Fibroblast of skin of left quadriceps (primary cell): ENCODE measurements at places on chromosomes 5 and 9.

GRCh38 chr5:32330126-32330971 is 17.6 kb upstream of the MTMR12 start:
- DNase-seq: no peak

GRCh38 chr9:118609355-118610044 is 759.7 kb downstream of the BRINP1 start:
- DNase-seq: peak; percentile 7

- DNase-seq: no peak
Observed at GRCh38 chr5:17796757-17797396, 162.6 kb downstream of the TAF11L14 start.

DNA sequence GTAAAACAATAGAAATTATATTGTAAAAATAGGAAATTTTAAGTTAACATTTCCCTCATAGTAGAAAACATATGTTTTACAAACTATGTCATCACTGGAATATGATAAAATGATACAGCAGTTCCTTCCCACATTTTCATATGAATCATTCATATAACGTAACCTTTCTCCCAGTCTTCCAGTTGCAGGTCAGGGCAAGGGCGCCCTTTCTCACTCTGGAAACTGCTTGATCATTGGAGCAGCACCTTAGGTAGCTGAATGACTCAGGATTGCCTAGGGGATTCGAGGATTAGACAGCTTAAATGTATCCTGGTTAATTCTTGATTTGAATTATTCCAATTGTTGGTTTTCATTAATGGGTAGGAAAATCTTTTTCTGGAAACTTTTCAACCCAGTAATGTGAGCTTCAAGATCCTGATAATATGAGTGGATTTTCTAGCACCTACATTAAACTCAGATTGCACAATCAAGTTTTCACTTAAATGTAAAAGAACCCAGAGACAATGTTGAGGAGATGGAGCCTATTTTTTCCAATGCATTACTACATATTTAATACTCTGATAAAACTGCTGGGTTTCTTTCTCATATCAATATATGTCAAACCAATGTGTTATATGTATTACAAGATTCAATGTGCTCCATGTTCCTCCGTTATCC is 32.6 kb upstream of the ANXA1 start:
- DNase-seq: peak; percentile 67

DNA sequence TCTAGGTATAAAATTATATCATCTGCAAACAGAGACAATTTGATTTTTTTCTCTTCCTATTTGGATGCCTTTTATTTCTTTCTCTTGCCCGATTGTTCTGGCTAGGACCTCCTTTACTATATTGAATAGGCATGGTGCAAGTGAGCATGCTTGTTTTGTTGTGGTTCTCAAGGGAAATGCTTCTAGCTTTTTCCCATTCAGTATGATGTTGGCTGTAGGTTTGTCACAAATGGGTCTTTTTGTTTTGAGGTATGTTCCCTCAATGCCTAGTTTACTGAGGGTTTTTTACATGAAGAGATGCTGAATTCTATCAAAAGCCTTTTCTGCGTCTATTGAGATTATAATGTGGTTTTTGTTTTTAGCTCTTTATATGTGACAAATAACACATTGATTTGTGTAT is 198.2 kb upstream of the GHR start:
- no peak for DNase-seq

- no peak for DNase-seq
Observed at GRCh38 chr5:60690326-60690725, 9.6 kb downstream of the DEPDC1B start.

GRCh38 chr5:59206132-59206581 is 623.3 kb downstream of the RAB3C start:
- peak; percentile 76 for DNase-seq

DNA sequence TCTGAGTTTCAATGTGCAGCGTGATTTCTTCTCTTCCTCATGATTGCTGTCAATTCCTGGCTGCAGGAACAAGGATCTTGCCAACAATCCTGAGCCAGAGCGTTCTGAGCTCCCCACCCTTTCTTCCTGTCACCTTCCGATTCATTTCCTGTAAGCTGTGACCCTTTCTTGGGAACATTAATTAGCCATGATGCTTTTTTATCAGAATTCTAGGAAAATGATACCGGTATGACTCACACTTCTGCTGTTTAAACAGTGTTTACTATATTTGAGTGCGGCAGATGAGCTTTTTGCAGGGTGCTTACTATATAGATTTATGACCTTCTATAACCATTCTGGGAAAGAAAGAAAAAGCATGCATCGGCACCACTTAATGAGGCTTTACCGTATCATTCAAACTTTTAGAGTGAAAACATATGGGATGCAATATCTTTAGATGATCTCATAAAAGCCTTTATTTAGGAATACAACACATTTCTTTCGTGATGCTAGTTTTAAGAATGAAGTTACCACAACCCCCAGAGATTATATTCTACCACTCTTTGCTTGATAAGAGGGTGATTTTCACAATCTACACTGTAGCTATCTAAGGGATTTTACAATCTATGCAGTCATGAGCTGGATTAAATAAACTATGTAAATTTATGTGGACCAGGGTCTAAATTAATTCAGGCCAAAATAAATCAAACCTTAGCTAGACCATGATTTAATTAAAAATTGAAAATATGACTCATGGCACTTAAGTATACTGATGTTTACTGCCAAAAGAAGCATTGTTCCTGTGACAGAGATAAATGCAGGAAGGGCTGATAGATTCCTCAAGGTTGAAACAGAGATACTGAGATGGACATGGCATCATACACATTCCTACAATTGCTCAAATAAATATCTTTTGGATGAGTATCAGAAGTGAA is 38.0 kb upstream of the OSMR start:
- DNase-seq: peak; percentile 92

- DNase-seq: no peak
Observed at GRCh38 chr9:20220286-20220685, 402.0 kb downstream of the MLLT3 start.

GRCh38 chr5:175107028-175107588 is 336.9 kb downstream of the DRD1 start:
- no peak for DNase-seq

DNA sequence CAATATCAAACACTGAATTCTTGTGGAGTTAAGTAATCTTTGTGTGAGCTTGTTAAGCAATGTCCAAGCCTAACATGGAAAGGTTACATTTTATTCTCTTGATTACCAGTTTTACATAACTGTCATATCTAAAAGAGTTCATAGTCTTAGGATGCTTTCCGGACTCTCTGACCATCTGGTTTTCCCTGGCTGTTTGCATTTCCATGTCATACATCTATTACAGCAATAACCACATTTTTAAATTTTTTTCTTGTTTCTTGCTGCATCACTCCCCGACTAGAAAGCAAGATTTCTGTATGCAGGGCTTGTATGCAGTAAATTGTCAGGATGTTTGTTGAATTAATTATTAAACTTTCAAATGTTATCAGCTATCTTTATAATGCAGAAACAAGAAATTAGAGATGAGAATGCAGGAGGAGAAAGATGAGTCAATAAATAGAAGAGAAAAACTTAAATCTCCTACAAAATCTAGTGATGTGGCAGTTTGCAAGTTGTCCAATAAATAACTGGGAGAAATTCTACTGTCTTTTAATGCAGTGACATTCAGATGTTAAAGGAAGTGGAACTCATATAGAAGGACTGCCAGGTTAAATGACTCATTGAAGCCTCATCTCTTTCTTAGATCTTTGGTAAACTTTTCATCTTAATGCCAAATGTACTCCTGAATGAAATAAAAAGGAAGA is 179.6 kb upstream of the SGCD start:
- DNase-seq: no peak

DNA sequence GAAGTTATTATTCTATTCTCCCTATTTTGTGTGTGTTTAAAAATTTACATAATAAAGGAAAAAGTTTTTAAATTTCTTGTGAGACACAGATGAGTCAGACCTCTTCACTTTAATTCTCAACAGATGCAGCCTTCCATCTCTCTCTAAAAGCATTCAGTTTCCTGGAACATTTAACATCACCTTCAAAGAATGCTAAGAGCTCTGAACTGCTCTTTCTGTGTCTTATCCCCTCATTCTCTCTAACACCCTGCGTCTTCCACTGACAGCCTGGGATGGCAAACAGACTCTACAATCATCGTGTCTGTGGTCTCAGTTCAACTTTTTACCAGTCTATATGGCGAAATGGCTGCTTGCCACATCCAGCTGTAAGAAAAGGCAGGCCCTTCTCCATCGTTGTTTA is 173.0 kb downstream of the HINT1 start:
- peak; percentile 92 for DNase-seq

GRCh38 chr5:76545184-76545583 is 78.0 kb downstream of the F2RL2 start:
- no peak for DNase-seq

GRCh38 chr5:10913841-10914240 is 152.8 kb upstream of the DAP start:
- DNase-seq: peak; percentile 86

DNA sequence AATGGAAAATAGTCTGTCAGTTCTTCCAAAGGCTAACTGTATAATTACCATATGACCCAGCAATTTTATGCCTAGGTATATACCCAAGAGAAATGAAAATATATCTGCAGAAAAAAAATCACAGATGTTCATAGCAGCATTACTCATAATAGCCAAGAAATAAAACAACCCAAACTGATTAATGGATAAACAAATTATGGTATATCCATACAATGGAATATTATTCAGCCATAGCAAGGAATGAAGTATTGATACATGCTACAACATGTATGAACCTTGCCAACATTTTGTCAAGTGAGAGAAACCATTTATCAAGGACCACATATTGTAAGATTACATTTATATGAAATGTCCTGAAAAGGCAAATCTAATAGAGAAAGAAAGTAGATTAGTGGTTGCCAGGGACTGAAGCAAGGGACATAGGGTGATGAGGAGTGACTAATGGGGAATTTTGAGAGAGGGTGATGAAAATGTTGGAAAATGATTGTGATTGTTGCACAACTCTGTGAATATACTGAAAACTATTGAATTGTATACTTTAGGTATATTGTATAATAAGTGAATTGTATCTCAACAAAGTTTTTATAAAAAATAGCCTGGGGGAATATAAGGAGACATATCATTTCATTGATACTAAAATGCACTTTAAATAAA is 114.4 kb downstream of the PBX3 start:
- DNase-seq: no peak

DNA sequence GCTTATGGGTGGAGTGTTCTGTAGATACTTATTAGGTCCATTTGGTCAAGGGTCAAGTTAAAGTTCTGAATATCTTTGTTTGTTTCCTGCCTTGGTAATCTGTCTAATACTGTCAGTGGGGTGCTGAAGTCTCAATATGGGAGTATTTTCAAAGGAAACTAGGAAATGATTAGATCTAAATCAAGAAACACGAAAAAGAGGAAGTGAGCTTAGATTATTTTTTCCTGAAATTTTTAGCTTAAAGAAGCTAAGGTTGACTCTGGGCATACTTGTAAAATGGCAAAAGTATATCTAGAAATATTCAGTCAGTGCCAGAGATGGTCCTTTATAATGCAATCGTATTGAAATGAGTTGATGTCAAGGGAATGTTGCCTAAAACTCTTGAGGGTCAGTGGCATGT is 313.5 kb downstream of the ICE1 start:
- no peak for DNase-seq

DNA sequence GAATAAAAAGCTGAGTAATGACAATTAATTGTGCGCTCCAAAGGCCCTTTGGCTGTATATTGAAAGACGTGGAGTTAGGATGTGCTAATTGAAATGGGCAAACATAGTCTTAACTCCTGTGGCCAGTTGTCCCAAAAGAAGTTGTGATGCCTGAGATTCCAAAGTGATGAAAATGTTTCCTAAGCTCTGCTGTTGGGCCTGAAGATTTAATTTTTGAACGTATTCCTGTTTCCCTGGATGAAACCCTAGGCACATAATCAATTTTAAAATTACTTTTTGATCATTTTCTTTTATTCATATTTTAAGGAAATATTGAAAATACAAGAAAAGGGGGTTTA is 87.9 kb downstream of the PRDM6 start:
- no peak for DNase-seq

DNA sequence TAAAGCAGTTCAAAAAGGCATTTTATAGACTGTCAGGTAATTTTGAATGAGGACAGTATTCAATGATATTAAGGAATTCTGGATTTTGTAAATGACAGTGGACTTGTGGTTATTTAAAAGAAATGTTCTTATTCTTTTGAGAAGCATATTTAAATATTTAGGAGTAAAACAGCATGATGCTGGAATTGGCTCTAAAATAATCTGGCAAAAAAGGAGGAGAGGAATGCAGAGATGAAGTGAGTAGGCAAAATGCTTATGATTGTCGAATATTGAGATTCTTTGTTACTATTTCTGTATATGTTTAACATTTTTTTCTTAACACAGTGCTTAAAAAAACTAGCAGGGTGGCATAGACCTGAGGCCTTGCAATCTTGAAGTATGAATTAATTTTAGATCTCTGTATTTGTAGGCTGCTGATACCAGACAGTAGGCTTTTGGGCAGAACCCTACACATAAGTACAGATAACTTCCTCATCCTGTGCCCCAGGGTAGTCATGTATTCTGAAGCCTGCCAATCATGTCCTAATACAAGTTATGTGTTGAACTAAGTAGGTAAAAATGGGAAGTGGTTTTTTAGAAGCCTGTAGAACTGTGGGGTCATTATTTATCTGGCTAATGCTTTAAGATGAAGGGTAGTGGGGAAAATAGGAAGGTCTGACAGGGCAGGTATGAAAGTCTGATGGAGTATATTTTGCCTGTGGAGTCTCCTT is 9.4 kb downstream of the CD180 start:
- no peak for DNase-seq

DNA sequence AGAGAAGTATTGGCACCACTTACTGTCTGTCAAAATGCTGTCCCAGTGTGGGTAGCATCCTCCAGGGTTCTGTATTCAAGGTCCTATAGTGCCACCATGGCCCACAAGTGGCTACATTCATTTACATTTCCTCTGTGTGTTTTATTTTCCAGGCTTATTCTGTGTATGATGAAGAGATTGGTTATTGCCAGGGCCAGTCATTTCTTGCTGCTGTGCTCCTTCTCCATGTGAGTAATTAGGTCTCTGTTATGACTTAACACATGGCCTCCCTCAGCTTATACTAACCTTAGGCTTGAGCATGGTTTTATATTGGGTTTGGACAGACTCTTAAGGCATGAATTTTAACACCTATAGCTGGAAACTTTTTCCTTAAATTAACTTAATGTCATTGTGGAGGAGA is 36.7 kb downstream of the GPR21 start:
- no peak for DNase-seq

GRCh38 chr9:125991886-125992529 is 244.8 kb downstream of the PBX3 start:
- DNase-seq: no peak

GRCh38 chr5:139910036-139910435 is 114.4 kb downstream of the PSD2 start:
- no peak for DNase-seq

GRCh38 chr9:6922124-6922676 is 164.4 kb downstream of the KDM4C start:
- DNase-seq: no peak
